WERI-Rb-1 (cell line): ENCODE measurements at places on chromosomes 4 and X.
A peak's percentile ranks its signal among the peaks of the same experiment; 100 is the strongest.

- DNase-seq, result peak; percentile 51
Measured at GRCh38 chr4:25842229-25842845, 20.5 kb downstream of the SEL1L3 start.

- DNase-seq, result no peak
Measured at GRCh38 chr4:124961138-124961750, 248.7 kb upstream of the ANKRD50 start.

DNA sequence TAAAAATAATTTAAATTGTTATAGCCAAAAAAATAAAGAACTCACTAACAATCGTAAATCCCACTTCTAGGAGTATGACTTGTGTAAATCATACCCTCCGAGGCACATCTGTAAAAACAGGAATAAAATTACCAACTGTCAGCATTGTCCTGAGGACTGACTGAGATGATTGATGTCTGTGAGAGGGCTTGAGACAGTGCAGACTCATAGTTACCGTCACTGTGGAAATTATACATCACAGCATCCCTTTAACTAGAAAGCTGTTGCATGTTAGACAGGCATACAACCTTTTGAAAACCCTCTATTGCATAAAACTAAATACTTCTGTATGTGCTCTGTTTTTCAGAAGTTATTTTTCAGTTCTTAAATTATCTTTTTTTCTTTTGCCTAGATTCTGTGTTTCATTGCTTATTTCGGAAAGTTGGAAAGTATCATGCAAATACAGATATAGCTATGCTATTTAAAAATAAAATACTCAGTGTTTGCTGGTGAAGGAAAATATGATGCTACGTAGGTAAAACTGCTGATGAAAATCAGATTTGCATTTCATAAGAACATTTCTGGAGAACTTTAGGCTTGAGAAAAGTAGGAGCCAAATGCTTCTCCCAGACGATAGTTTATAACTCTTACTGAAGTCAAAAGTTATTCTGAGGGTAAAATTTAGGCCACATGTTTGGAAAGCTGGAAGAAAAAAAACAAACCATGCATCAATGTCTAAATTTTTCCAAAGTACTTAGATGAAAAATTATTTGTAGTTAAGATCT, 13.6 kb upstream of the RBPJ start:
- no peak for DNase-seq

- no peak for DNase-seq
Measured at GRCh38 chr4:58679886-58680285, 1569.7 kb upstream of the IGFBP7 start.

DNA sequence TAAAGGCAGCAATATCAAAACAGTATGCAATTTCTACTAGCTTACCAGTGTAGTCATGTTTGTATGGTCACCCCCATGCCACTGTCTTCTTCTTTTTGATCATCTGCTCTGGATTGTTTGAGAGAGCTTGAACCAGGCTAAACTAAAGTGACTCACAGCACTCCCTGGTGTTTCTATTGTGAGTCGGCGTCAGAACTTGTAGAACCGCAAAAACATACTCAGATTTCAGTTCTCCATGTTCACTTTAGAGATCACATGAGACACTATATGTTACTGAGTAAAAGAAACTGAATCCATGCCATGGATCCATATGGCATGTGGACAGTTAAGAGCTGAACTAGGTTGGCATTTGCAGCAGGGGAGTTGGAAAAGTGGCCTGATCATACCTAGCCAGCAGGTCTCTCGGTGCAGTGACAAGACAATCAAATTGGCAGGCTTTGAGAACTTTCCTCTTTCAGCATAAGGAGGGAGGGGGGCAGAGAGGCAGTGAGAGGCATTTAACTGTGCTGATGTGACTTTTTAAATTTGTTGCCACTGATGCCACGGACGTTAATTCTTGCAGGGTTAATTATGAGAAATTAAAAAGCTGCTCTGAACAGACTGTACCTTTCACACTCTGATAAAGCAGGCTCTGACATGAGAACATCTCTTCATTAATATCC, 88.4 kb downstream of the AFF2 start:
- DNase-seq, result no peak

- no peak for DNase-seq
Measured at GRCh38 chrX:145410622-145411021, 163.3 kb downstream of the SPANXN1 start.

GRCh38 chr4:96703265-96703664, 863.4 kb downstream of the PDHA2 start:
- DNase-seq, result peak; percentile 45

DNA sequence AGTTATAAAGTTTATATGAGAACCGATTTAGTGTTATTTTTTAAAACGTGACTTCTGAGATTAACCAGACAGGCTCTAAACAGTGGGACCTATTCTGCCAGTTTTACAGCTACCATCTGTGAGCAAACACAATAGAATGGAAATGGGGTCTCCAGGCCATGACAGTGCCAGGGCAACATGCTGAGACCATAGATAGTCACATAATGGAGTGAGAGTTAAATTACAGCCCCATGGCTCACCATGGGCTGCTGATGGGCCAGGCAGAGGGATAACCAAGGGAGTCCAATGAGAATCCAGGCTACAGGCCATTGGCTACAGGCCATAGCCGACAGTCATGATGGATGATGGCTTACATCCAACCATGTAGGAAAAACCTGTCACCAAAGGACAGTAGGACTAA, 183.5 kb upstream of the NDP start:
- DNase-seq, result no peak

- DNase-seq, result no peak
Measured at GRCh38 chr4:145066063-145066501, 31.9 kb downstream of the ANAPC10 start.

DNA sequence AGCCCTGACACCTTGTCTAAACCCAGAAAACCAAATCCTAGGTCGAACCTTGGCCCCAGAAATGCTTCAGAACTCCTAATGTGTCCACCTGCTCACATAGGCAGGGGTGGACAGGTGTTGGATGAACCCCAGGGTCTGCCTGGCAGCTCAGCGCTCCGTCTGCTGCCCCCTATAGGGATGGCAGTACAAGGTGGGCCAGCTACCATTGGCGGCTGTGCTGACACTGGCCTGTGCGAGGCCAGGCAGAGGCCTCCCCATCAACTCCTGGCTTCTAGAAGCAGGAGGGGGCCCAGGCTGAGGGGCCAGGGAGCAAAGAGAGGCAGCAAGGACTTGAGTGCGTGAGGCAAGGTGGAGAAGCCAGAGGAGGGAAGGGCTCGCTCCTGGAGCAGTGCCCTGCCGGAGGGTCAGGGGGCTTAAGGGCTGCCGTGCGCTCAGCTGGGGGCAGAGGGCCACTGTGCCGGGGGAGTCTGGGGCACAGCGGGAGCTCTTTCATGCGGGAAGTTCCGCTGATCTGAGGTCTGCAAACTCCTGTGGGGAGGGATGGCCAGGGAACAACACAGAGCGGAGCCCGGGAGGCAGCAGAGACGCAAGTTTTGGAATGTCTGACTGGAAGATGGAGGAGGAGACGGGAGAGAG, 20.6 kb downstream of the CCNQ start:
- DNase-seq, result no peak

GRCh38 chr4:4455210-4455865, 68.4 kb downstream of the NSG1 start:
- DNase-seq, result no peak

- DNase-seq, result no peak
Measured at GRCh38 chr4:170420255-170420693, 330.5 kb upstream of the AADAT start.

GRCh38 chrX:123267220-123267619, 83.1 kb downstream of the GRIA3 start:
- no peak for DNase-seq

- DNase-seq, result no peak
Measured at GRCh38 chr4:73621357-73621756, 1.1 kb upstream of the RASSF6 start.

- no peak for DNase-seq
Measured at GRCh38 chr4:68717999-68718398, 47.5 kb upstream of the UGT2B15 start.

DNA sequence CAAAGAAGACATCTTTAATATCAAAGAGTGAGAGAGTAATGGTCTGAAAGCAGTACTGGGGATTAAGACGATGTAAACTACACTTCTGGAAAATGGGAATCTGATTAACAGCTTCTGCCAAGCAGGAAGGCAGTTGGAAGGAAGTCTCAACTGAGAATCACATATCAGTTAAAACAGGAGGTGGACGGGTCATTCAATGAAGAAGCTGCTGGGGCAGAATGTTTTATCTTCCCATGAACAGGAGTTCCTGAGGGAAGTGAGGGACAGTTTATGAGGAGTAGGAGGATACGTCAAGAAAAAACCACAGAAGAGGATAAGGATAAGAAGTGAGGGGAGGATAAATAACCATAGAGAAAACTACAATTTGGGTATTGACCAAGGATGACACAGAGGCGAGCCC, 38.7 kb upstream of the MAGEA10 start:
- DNase-seq, result no peak

GRCh38 chrX:48475774-48476577, at the start of gene FTSJ1:
Gene FTSJ1 (plus strand): TSS chrX:48476199. CDS start chrX:48478048, 1,849 bp downstream.
- DNase-seq, result peak; percentile 86

GRCh38 chrX:40996886-40997530, 88.2 kb upstream of the USP9X start:
- DNase-seq, result no peak

DNA sequence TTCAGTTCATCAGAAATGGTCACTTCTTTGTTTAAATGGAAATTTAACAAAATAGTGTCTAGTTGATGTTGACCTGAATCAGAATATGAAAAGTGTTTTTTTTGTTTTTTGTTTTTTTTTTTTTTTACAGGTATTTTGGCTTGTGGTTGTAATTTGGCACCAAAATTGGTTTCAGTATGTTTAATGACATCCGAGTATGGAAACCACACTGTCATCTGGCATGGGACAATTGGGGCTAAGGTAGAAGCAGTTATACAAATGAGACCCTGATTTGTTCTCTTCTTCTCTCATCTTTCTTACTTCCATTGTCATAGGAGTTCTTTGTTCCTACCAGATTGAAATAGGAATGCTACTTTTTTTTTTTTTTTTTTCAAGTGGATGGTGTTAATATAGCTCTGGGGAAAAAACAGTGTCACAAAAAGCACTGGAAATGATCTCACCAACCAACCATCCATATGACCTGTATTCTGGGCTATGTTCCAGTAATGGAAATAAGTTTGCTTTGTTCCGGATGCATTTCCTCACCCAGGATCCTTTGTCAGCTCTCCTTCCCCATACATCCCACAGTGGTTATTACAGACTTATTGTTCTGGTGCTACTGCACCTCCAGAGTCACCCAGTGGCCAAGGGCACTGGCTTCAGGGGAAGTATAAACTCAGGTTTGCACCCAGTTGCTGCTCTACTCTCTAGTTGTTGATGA, 95.8 kb downstream of the ATXN3L start:
- no peak for DNase-seq

- DNase-seq, result no peak
Measured at GRCh38 chr4:30182786-30183185, 537.4 kb upstream of the PCDH7 start.

GRCh38 chr4:154491341-154492271, at the start of gene DCHS2:
Gene DCHS2 (minus strand): TSS chr4:154491799. CDS start chr4:154491355, 444 bp downstream.
- DNase-seq, result peak; percentile 84

DNA sequence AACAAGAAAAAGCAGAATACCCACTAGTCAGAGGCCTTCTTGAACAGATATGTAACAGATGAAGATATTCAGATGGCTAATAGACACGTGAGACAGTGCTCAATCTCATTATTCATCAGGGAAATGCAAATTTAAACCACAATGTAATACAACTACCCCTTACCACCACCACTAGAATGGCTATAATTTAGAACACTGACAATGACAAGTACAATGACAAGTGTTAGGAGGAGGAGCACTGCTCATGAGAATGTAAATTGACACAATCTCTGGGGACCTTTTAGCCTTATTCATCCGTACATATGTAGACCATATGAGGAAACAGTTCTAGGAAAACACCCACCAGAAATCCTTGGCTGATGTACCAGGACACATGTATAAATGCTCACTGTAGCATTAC, 13.1 kb downstream of the ZNF81 start:
- no peak for DNase-seq

GRCh38 chr4:139709660-139710059, 44.0 kb downstream of the MGST2 start:
- no peak for DNase-seq

DNA sequence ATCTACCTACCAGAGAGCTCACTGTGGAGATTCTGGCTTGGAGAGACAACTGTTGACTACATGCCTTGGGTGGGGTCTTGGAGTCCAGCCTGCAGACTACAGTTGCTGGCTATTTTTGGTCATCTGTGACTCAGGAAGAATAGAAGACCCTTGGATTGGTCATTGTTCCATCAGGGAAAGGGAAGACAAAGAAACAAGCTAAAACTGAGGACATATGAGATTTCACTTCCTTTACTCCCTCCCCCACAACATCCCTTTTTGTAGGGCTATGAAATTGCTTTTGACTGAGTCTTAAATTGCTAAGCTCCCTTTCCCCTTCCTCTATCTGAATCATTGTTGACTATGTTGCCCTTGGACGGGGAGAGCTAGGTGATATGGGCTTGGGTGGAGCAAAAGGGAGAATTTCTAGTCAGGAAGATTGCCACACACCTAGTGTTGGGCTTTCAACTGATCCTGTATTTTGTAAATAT, 11.7 kb downstream of the MSN start:
- DNase-seq, result no peak

- DNase-seq, result no peak
Measured at GRCh38 chr4:181745933-181746625, 497.1 kb upstream of the TENM3 start.

- DNase-seq, result no peak
Measured at GRCh38 chr4:66489370-66489769, 819.1 kb upstream of the EPHA5 start.

DNA sequence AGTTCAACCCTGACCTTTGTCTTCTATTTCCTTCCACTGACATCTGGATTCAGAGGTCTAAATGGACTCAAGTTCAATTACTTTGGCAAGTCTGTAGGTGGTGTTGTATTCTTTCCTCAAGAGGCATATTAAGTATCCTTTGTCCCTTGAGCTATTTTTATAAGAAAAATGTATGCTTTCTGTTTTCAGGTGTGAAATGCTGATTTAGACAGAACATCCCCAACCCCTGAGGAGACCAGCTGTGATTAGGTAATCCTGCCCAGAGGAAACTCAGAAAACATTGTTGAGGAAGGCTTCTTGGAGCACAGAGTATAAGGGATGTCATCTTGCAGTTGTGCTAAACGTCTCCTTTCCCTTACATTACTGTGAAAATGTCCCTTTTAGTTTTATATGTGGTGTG, 46.6 kb upstream of the EGFL6 start:
- no peak for DNase-seq

DNA sequence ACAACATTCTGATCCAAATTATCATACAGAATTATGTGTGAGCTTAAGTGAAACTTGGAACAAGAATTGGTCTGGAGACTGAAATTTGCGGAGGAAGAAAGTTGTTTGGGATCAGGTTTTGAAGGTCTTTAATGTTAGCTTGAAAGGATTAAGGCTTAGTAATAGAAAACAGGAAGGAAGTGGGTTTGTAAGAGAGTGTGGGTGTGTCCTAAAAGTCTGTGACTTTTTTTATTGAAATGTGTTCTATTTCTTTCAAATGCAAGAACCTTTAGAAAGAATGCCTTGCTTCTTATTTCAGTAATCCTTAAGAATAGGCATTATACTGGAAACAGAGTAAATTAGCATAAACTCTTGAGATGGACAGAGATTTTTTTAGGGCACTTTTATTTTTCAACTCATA, 198.0 kb downstream of the GALNTL6 start:
- DNase-seq, result no peak
